NCI-H1436 (cell line): ENCODE measurements at places on chromosomes 1 and 21.

GRCh38 chr1:2499986-2500596 is 24.0 kb downstream of the PLCH2 start:
- no peak for DNase-seq

GRCh38 chr1:53579221-53580008 is 120.2 kb downstream of the DMRTB1 start:
- DNase-seq = no peak

DNA sequence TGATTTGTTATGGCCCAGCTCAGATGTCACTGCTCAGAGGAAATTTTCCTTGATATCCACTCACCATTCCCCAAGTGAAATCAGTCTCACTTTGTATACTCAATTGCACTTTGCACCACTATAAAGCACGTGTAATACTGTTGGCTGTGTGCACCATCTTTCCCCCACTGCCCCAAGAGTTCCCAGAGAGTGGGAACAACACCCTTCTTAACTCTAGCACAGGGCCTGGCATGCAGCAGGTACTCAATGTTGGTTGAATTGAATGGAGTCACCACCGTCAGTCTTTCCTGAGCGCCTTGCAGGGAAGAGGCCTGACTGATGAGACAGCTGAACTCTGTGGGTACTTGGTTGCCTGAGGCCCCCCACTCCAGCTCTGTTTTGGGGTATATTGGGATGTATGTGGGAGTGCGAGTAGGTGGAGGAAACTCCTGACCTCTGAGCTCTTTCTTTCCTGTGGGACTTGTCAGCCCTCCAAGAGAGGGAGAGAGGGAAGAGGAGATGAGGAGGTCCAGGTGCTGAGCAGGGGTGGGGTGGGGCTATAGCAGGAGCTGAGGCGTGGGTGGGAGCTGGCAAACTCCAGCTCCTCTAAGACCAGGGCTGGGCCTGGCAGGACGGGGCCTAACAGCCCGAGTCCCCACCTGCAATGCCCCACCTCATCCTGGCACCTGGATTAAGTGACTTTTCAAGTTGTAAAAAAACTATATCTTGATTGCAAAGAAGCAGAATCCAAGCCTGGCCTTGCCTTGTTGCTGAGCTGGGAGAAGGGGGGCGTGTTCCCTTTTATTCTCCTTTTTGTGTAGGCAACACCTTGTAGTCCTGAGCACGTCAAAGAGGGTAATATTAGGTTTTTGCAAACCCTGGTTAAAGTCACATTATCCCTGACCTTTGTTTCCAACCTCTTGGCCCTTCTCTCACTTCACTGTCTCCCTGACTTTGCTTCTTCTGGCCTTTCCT is 19.4 kb upstream of the WASF2 start:
- DNase-seq = no peak

GRCh38 chr1:223250632-223251015 is 107.6 kb upstream of the TLR5 start:
- DNase-seq = no peak

- peak; percentile 44 for DNase-seq
These were observed at the start of gene SNX7 for GRCh38 chr1:98661544-98662355. Gene SNX7, plus strand, starts transcription at chr1:98661721. Its CDS starts 11 bp downstream, at chr1:98661732.

GRCh38 chr1:91650764-91651163 is 150.1 kb downstream of the CDC7 start:
- DNase-seq = no peak

DNA sequence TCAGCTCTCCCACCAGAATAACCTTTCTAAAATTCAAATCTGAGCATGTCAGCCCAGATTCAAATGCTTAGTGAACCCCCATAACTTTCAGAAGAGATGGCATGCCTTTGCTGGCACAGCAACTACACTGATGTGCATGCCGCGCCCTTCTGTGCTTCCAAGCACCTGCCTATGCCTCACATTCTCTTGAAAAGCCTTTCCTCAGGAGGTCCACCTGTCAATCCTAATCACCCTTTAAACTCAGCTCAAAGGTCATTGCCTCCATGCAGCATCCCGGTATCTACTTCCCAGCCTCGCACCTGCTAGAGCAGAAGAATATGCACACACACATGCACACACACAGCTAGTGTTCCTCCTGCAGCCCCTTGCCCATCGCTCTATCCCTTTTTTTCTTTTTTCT is 5.2 kb upstream of the S100A2 start:
- no peak for DNase-seq

- DNase-seq = no peak
These were observed 4.7 kb downstream of the IL23R start for GRCh38 chr1:67170751-67171573.

- peak; percentile 78 for DNase-seq
These were observed 24.5 kb downstream of the LAMB3 start for GRCh38 chr1:209627732-209628196.

DNA sequence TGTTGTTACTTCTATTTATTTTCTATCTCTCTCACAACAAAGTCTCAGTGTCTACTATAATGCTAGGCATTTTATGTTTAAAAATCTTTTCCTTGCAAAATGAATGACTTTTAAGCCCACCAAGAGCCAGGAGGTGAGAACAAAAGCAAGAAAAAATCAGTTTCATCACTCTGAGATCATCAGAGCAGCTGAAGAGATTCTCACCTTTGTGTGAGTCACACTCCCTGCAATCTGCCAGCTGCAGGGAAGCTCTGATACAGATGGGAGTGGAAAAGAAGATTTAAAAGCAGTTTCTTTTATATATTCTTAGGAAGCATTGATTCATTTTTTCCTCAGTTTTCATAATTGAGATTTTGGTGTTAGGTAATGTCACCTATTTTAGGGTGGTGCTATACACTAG is 107.6 kb downstream of the LHX9 start:
- no peak for DNase-seq

GRCh38 chr1:39026051-39026865 is at the start of gene NDUFS5:
Gene NDUFS5, plus strand, starts transcription at chr1:39026350. Its CDS starts 2,375 bp downstream, at chr1:39028725.
- peak; percentile 78 for DNase-seq

GRCh38 chr21:42440187-42440792 is 36.6 kb downstream of the UBASH3A start:
- no peak for DNase-seq

DNA sequence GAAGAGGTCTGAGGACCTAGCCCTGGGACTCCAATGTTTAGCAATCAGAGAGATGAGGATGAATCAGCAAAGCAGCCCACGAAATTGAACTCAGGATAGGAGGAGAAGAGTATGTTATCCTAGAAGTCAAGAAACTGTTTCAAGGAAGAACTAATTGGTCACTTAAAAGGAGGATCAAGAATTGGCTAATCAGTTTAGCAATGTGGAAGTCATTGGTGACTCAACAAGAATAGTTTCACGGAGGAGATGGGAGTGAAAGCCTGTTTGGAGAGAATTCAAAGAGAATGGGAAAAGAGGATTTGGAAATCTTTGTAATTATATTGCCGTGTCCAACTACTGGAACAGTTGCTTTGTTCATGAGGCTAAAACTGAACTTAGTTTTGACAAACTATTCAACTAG is 7.4 kb downstream of the HMCN1 start:
- no peak for DNase-seq

GRCh38 chr1:117795190-117795589 is 134.2 kb downstream of the GDAP2 start:
- no peak for DNase-seq

GRCh38 chr1:219945795-219946194 is 17.4 kb upstream of the SLC30A10 start:
- no peak for DNase-seq

DNA sequence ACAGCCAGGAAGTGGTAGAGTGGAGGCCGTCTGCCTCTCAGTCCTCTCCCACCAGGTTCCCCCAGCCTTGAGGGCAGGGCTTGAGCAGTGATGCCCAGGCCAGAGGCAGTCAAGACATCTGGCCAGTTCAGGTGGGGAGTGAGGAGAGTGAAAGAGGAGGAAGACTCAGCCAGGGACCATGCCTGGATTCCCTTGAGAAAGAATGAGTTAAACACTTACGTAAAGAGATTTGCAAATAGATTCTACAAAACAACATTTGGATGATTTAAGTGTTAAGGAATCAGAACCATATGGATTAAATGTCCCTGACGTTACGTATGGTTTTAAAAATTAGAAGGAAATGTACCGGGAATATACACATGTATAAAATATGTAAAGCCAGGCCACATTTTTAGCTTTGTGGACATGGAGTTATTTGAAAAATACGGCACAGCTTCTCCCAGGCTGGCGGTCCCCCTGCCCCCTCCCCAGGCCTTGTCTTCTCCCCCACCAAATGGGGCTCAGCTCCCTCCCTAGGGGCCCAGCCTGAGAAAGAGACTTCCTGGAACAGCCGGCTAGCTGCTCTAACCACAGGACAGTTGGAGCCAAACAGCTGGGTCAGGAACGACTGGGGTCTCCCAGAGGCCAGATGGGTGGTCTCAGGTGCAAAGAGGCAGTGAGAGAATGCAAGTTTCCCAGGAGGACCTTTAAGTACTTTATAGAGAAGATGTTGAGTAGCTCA is 188.3 kb upstream of the EDN2 start:
- no peak for DNase-seq

DNA sequence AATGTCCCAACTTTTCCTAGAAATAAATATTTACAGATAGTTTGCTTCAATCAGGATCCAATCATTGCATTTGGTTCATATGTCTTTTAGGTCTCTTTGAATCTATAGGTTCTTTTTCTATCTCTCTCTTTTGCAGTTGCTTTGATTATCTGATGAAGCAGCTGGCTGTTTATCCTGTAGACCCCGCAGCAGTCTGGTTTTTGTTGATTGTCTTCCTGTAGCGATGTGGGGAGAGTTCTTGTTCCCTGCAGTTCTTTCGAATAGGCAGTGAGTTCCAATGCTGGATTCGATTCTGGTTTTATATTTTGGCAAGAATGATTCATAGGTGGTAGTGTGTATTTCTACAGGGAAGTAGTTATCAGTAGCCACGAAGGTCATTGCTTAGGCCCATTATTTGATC is 7.4 kb upstream of the MIXL1 start:
- DNase-seq = no peak

DNA sequence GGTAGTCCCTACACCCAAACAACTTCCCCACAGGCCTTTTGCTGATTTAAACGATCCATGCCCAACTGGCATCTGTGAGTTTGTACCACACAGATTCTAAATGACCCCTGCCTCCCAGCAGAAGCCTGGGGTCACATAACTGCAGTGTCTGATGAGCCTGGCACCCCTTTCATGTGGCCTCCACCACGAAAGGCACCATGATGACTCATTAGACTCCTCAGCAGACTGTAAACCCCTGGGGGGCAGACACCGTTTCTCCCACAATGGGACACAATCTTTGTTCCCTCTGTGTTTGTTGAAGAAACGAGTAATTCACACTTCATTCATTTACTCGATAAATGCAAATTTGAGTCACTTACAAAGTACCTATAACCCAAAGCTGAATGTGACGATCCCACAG is 81.6 kb downstream of the CCDC185 start:
- no peak for DNase-seq

DNA sequence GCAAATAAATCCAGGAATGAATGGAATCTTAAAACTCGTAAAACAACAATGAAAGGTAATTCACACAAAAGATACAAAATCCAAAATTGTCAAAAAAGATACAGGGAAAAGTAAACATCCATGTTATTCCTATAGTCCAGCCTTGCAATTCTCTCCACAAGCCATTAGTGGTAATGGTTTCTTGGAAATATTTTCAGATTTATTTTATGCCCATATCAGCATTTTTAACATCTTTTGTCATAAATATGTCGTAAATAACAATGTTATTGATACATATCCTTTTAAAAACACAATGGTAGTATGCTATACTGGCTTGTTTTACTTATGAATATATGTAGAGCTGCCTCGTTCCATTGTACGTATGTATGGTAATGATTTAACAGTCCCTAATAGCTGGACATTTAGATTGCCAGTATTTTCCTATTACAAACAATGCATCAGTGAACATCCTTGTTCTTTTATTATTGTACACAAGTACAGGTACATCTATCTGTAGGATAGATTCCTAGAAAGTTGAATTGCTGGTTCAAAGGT is 30.6 kb downstream of the DNTTIP2 start:
- DNase-seq = no peak

GRCh38 chr1:185846672-185847444 is 112.7 kb downstream of the HMCN1 start:
- DNase-seq = no peak

DNA sequence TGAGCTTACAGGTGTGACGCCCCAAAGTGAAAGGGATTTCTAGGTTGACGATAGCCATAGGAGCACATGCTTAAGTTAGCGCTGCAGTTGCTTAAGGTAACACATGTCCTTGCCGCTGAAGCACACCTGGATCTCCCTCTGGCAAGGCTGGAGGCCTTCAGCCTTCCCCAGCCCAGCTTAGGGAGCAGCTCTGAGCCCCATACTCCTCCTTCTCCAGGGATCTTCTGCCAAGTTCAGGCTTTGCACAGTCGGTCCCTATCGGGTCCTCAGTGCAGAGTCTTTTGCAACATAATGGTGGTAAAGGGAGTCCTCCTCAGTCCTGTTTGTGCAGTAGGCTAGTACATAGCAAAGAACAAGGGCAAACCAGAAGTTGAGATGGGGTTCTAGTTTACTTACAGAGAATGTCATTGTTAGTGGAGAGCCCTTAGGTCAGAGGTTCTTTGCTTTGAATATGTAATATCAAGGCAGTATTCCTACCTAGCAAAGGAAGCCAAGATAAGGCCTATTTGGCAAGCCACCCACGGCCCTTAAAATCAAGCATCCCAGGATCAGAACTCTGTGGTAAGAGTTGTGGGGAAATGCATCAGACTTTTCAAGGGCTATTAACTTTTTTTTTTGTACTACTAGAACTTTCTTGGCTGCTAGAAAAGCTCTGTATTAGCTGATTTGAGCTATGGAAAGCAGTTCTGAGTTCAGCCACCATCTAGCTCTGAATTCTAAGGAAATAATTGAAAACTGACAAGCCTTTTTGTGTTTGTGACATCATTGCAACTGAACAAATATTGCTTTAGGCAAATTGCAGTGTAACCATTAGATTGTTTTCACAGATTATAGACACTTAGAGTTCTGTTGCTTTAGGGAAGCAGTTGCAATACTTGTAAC is 1.4 kb downstream of the EVA1C start:
- DNase-seq = no peak

GRCh38 chr1:214143006-214143992 is 137.7 kb upstream of the SMYD2 start:
- no peak for DNase-seq
